ENCODE measurements at places on chromosomes 1 and 21.

DNA sequence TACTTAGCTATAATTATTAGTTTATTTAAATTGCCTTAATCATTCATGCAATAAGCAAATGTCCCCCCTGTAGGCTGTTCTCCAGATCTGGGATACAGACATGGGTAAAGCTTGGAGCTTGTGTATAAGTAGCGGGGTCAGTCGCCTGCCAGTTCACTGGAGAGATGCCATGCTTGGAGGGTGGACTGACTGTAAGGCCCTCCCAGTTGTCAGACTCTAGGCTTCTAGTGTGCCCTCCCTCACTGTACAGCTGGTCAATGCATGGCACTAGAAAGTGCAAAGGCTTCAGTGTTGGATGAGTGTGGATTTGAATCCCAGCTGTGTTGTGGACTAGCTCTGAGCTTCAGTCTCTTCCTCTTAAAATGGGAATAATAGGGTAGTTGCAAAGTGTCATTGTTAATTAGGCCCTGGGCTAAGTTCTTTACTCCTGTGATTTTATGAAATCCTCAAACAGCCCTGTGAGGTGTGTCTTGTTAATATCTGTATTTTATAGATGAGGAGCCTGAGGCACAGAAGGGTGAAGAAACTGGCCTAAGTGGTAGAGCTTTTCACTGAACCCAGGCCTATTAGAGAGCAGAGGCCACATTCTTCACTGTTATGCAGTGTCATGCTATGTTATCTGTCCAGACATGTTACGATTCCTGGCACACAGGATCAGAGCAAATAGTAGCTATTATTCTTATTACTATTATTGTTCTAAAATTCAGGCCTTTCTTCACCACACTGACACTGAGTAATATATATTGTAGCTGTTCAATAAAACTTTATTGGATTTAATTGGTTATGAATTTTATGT lies 85.9 kb downstream of the ROR1 start:
- DNase-seq = no peak

DNA sequence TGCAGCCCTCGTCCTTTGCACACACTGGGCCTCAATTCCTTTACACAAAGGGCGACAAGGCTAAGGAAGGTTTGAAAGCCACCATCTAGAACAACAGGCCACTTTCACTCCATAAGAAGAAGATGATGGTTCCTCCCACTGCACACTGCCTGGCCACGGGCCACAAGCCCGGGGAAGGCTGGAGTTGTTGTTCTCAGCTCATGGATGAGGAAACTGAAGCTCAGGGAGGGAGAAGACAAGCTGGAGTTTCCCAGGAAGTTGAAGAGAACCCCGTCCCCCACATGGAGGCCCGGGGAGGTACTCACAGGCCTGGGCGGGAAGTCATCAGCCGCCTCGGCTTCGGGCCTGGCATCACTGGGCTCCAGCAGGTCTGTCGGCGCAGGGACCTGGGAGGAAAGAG lies 24.6 kb upstream of the DDOST start:
- DNase-seq = no peak

DNA sequence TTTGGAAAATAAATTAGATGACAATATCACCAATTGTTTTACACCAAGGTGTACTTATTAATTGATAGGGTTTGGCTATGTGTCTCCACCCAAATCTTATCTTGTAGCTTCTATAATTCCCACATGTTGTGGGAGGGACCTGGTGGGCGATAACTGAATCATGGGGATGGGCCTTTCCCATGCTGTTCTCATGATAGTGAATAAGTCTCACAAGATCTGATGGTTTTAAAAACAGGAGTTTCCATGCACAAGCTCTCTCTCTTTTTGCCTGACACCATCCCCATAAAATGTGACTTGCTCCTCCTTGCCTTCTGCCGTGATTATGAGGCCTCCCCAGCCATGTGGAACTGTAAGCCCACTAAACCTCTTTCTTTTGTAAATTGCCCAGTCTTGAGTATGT lies 131.0 kb upstream of the LMO4 start:
- DNase-seq = no peak

DNA sequence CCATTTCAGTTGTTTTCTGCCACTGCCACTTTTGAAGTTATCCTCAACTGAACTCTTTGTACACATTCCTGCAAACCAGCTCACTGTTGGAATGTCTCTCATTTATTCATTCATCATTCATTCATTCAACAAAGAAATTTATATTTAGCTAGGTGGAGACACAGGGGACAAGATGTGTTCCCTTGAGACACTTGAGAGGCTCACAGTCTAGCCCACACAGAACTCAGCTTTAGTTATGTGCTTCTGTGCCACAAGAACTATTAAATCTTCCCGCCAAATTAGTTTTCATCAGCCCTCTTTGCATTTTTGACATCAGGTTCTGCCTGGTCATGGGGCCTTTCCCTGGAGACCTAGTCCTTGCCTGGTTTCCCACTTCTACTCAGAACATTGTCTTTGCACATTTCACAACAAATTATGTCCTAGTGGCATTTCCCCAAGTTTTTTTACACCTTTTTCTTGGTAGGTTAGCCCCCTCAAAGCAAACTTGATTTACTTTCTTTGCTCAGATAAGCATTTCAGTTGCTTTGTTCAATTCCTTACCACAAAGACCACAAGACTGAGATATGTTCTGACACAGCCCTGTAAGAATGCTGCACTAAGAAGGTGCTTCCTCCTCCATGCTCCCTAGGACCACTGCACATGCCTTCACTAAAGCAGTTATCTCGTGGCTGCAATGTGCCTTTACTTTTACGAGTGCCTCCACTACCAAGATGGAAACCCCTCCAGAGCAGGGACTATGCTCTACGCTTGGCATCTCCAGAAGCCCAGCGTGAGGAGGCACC lies 31.0 kb downstream of the ILDR2 start:
- DNase-seq = no peak
